ENCODE measurements at places on chromosomes 12 and 14.

DNA sequence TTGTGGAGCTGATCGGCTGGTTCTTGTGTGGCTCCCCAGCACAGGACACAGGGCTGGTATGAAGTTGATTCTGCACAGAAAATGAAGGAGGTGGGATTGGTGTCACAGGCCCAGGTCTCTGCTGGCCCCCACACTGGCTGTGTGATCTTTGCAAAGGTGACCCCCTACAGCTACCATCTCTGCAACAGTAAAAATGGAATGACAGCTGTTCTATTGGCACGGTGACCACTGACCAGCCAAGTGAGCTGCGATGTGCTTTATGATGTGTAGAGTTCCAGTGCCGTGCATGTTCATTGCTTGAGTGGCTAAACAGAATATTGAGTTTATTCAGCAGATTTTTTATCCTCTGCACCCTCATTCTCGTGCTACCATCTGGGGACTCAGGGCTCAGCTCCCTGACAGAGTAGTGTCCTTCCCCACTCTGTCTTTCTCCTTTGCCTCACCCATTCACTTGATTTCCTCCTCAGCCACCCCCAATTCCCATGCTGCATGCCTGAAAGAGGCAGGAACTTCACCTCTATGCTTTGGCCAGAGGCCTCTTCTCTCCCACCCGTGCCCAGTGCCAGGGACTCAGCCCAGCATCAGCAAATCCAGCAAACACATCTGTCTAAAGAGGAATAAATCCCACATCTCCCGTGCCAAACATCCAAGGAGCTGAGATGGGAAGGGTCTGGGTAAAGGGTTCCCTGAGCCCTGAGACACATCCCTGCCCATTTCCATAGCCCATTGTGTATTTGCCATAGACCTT lies 21.2 kb downstream of the C14orf132 start:
- DNase-seq, result no peak

GRCh38 chr12:93778306-93778705 lies 101.1 kb downstream of the CRADD start:
- no peak for DNase-seq

DNA sequence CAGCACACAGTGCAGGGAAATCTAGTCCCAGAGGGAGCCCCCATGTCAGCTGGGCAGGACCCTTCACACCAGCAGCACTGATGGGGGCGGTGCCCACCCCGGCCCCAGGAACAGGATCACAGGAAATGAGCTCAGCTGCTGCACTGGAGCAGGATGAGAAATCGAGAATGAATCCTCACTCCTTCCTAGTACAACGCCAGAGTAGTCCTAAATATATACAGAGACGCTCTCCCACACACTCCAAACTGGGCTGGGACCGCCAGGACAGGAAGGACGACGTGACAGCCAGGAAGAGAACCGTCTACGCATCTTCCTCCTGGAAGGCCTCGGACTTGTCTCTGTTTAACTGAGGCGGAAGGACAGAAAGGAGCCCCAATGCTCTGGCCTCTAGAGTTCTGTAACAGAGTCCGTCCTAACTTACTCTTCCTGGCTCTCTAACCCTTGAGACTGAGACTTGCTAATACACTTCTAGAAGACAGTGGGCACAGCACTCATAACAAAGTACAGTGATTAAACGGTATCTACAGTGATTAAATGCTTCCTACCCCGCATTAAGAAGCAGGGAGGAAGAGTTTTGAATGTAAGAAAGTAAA lies 33.4 kb downstream of the CDC42BPB start:
- DNase-seq, result no peak

GRCh38 chr12:124429535-124429934 lies 134.6 kb downstream of the RFLNA start:
- DNase-seq, result no peak

GRCh38 chr12:120267736-120268135 lies 2.2 kb upstream of the PXN start:
- DNase-seq, result no peak

- no peak for DNase-seq
Measured at GRCh38 chr12:77940567-77940966, 109.9 kb downstream of the NAV3 start.

- DNase-seq, result no peak
Measured at GRCh38 chr14:66009089-66009488, 477.1 kb upstream of the CCDC196 start.

DNA sequence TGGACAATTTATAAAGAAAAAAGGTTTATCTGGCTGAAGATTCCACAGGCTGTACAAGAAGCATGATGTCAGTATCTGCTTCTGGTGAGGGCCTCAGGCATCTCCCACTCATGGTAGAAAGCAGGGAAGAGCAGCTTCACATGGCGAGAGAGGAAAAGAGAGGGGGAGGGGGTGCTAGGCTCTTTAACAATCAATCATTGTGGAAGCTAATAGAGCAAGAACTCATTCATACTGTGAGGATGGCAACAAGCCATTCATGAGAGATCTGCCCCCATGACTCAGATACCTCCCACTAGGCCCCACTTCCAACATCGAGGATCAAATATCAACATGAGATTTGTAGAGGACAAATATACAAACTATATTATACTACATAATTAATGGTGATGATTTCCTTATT lies 361.9 kb upstream of the FAR2 start:
- DNase-seq, result no peak

DNA sequence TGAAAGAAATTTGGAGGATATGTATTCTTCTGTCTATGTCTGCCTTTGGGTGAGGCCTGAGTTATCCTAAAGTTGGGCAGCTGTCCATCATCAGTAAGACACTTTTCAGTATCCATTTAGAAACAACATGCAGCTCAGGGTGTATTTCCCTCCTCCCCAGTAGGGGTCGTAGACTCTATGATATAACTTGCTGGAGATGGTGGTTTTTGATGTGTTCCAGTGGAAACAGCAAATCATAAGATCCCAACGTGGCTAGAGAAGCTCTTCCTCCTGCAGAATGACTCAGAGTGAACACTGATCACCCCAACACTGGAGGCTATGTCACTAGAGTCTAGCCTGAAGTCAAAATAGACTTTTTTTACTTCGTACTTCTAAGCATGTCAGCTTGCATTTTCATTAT lies 331.6 kb upstream of the STXBP6 start:
- DNase-seq, result no peak

GRCh38 chr12:120365675-120366340 lies 3.2 kb downstream of the MSI1 start:
- DNase-seq, result no peak

GRCh38 chr14:91899213-91899612 lies 31.9 kb upstream of the TC2N start:
- DNase-seq, result no peak

GRCh38 chr12:25861226-25861625 lies 97.3 kb upstream of the RASSF8 start:
- no peak for DNase-seq

GRCh38 chr12:117129391-117129790 lies 30.2 kb upstream of the TESC start:
- no peak for DNase-seq

GRCh38 chr12:89424389-89424788 lies 72.1 kb upstream of the DUSP6 start:
- no peak for DNase-seq

GRCh38 chr12:95624589-95624988 lies 73.3 kb upstream of the USP44 start:
- no peak for DNase-seq

- no peak for DNase-seq
Measured at GRCh38 chr12:131060011-131060703, 106.5 kb downstream of the ADGRD1 start.

DNA sequence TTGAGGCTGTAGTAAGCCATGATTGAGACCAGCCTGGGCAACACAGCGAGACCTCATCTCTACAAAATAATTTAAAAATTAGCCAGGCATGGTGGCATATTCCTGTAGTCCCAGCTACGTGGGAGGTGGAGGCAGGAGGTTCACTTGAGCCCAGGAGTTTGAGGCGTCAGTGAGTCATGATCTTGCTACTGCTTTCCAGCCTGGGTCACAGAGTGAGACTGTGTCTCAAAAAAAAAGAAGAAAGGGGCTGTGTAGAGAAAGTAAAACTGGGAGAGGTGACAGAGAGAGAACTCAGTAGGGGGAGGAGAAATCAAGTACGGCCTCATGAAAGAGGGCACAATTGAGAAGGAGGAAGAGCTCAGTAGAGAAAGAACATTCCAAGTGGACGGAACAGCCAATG lies 12.4 kb downstream of the TECPR2 start:
- DNase-seq, result no peak

- no peak for DNase-seq
Measured at GRCh38 chr14:90842726-90843125, 26.5 kb upstream of the TTC7B start.

DNA sequence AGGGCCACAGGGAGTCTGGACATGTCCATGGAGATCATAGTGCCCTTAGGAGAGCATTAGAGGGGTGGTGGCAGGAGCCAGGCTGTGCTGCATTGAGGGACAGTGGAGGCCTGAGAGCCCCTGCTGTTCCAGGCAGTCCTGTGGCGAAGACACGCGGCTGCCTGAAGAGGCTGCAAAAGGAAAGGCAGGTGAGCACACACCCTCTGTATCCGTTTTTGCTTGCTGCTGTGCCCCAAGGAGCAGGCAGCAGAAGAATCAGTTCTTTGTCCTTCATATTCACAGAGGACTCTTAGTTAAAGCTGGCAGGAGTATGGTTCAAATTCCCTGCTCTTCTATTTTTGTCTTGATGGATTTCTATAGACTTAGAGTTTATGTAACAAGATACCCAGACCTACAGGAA lies 4.5 kb downstream of the SLC35E3 start:
- DNase-seq, result no peak

GRCh38 chr12:22858849-22859570 lies 234.0 kb downstream of the ETNK1 start:
- DNase-seq, result no peak

DNA sequence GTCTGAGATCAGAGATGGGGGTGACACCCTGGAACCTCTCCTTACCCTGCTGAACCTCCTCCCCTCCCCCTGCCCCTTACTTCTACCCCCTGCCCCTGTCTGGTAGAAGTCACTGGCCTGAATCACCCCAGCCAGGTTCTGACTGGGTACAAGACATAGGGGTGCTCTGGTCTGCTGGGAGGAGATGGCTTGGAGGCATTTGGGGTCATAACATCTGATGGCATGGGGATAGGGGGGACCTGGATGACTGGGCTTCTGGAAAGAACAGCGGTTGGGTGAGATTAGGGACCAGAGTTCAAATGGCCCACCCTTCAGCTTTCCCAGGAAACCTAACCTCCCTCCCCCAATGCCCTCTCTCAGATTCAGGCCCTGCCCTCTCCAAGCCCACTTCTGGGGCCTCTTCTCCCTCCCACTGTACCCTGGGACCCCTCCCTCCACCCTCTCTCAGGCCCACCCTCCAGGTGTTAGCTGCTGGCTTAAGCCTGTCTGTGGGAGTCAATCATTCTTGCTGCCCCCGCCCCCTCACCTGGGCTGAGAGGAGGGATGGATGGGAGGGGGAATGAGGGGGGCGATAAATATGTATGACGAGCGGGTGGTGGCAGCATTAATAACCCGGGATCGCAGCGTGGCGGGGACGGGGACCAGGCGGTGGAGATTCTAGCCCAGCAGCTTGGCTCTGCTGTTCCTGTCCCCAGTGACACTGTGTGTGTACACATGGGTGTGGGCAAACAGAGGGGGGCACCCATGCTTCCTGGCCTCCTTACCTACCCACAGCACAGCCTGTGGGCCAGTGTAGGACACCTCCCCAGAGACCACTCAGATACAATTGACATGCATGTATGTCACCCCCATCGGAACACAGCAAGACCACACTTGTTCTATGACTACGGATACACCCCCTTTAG lies 5.9 kb downstream of the NXPH4 start:
- no peak for DNase-seq

GRCh38 chr14:72608391-72609204 lies 285.3 kb downstream of the DPF3 start:
- no peak for DNase-seq

GRCh38 chr12:124107351-124107750 lies 134.3 kb downstream of the ZNF664 start:
- no peak for DNase-seq

GRCh38 chr14:54450535-54450934 lies 9.4 kb upstream of the CNIH1 start:
- no peak for DNase-seq

- DNase-seq, result no peak
Measured at GRCh38 chr12:67436230-67436629, 167.1 kb downstream of the CAND1 start.

DNA sequence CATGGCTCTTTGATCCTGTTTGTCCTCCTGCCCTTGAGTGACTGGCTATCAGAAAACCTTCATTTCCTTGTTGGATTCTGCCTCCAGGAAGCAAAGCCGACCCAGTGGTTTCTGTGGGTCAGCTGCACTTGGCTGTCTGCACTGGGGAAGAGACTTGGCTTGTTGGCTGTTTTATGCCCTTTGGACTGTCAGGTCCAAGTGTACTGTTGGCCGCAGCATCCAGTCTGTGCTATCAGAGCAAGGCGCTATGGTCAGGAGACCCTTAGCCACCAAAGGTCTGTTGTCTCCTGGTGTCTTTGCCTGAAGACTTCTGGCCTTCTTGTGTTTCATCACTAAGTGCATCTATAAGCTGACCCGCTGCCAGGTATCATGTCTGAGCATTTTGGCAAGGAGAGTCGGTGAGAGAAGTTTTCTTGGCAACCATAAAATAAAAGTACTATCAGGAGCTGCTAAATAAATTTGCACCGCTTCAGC lies 177.4 kb upstream of the HIF1A start:
- DNase-seq, result no peak

- DNase-seq, result no peak
Measured at GRCh38 chr12:48774516-48774915, 14.4 kb downstream of the ADCY6 start.

- DNase-seq, result no peak
Measured at GRCh38 chr14:63224196-63224595, 20.0 kb downstream of the RHOJ start.

GRCh38 chr12:99505805-99506204 lies 141.7 kb upstream of the GARIN6 start:
- no peak for DNase-seq

- DNase-seq, result no peak
Measured at GRCh38 chr12:25590011-25590721, 37.1 kb upstream of the LMNTD1 start.

GRCh38 chr12:52662093-52662917 lies 10.3 kb upstream of the KRT2 start:
- DNase-seq, result no peak

DNA sequence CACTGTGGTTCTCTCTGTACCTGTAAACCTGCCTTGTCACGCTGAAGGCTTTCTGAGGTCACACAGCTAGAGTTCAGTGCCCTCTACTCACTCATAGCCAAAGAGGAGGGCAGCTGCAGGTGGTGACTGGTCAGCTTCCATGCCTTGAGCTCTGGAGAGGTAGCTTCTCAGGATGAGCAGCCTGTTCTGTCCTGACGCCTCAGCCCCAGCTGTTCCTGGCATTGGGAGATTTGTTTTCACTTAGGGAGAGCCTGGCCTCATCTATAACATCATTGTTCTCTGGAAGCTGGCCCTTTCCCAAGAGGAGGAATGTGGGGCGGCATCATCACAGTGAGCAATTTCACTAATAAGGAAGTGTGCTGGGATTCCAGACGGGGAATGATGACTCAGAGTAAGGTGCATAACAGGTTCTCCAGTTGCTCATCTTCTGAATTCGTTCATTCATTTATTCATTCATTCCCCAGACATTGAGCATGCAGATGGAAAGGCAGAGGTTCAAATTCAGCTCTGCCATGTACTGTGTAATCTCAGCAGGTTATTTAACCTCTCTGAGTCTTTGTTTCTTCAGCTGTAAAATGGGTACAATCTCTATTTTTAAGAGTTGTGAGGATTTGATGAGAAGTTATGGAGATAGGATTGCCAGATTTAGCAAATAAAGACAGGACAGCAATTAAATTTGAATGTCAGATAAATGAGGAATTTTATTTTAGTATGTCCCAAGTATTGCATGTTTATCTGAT lies 255.8 kb upstream of the CRY1 start:
- no peak for DNase-seq
